Fibroblast of the aortic adventitia (primary cell): ENCODE measurements at places on chromosomes 1 and 21. TPM values are rescaled to one million over a fixed set of nuclear protein-coding genes. Genes with fewer than 3 reads are reported as not detected.

Gene KRTAP10-11
- total RNA-seq = not detected in 2 replicates

Gene SLC1A7
- total RNA-seq = 0.41 and 3.8 TPM in 2 replicates

Gene CLCA4
- total RNA-seq = not detected in 2 replicates

Gene MTR
- 28.5 and 38.4 TPM in 2 replicates for total RNA-seq
